Foreskin keratinocyte (primary cell): ENCODE measurements at places on chromosomes 12 and 14. TPM values are rescaled to one million over a fixed set of nuclear protein-coding genes. Genes with fewer than 3 reads are reported as not detected.

Gene TMEM63C
- polyA plus RNA-seq, result 0.39 and 0.50 TPM in 2 replicates

Gene SELPLG
- 0.47 and 0.52 TPM in 2 replicates for polyA plus RNA-seq

Gene SPSB2
- 14.2 and 16.1 TPM in 2 replicates for polyA plus RNA-seq

GRCh38 chr14:31930493-31931240, 146.4 kb upstream of the ARHGAP5 start:
- peak; percentile 35 for DNase-seq

GRCh38 chr12:65259501-65259900, 19.0 kb upstream of the MSRB3 start:
- DNase-seq, result no peak

DNA sequence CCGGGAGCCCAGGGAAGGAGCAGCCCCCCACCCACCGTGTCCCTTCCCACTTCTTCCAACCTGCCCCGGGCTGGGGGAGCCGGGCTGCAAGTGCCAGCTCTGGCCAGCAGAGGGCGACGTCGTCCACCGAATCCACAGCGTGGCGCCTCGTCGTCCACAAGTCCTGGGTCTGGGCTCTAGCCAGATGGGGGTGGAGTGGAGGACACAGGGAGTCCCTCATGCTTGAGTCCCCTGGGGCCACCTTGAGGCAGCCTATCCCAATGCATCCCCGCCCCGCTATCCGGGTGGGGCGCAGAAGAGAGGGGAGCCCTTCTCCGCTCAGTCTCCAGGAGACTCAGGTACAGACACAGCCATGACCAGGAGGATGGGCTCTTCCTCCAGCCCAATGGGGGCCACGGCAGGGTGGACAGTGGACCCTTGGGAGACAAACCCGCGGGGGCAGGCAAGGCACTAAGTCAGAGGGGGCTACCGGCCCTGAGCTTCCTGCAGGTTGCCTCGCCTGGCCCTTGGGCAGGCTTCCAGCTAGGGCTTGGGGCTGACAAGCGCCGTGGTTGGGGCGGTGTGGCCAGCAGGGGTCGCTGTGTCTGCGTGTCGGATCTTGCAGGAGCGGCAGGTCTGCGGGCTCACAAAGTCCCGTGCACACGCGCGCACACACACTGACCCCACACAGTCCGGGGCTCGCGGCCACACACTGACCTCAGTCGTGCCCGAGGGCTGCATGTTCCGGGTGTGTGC, 5.5 kb downstream of the AQP5 start:
- peak; percentile 46 for DNase-seq

Gene MYH6
- not detected in 2 replicates for polyA plus RNA-seq

Gene STAC3
- 0.71 and 0.85 TPM in 2 replicates for polyA plus RNA-seq

- DNase-seq, result no peak
Measured at GRCh38 chr14:104216457-104216856, 78.1 kb downstream of the KIF26A start.

DNA sequence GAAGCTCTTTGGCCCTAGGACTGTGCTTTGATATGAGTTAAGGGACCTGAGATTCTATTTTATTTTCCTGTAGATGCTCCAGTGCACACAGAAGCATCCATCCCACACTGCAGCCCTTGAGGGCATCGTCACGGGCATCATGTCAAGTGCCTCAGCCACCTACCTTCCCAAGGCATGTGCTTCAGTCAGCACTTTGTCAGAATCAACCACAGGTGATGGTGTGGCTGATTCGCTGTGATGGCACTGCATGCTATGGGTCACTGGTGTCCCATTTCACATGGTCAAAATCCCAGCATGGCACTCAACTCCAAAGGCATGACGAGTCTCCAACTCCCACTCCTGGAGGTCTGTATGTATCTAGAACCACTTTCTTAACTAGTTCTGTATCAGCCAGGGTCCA, 100.8 kb downstream of the AACS start:
- DNase-seq, result no peak

Gene TAS2R20
- 0.08 TPM in 1 of 2 replicates, not detected in the other for polyA plus RNA-seq

Gene MYO1A
- polyA plus RNA-seq, result 0.04 TPM in 1 of 2 replicates, not detected in the other

Gene OTUB2
- polyA plus RNA-seq, result 1.8 and 1.9 TPM in 2 replicates

GRCh38 chr14:89477391-89477790, 60.4 kb upstream of the FOXN3 start:
- no peak for DNase-seq

GRCh38 chr14:104917993-104918392, 6.7 kb upstream of the PLD4 start:
- DNase-seq, result no peak

GRCh38 chr12:62044450-62045135, 215.6 kb upstream of the USP15 start:
- DNase-seq, result no peak

DNA sequence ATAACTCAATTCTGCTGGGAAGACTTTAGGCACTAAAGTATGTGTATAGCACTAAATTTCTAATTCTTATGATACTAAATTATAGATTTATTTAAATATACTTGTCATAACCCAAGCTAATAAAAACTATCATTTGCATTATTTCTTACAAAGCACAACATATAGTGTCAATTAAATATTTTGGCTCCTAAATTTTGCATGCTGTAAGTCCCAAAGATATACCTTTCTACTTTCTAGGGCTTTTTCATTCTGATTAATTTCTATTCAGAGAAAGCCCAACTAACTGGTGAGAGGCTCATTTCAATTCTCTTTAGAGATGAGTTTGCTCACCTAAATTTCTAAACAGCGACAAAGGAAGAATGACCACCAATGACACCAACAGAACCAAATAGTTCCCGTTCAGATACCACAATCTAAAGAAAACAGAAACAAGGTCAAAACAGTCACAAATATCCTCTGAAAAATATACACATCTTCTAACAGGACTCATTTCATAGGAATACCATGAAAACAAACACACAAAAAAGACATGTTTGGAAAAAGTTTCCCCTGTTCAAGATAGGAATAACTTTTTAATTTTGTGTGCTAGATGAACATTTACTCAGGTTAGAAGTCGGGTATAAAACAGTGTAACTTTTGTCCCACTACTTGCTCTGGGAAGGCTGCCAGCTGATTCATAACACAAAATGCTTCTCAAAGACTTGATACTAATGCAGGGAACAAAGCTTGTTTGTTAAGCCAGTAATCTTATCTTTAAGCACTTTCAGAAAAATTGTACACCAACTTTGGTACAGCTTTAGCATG, 7.6 kb downstream of the SLC38A2 start:
- no peak for DNase-seq
